ENCODE measurements at places on chromosomes 3 and 15.

DNA sequence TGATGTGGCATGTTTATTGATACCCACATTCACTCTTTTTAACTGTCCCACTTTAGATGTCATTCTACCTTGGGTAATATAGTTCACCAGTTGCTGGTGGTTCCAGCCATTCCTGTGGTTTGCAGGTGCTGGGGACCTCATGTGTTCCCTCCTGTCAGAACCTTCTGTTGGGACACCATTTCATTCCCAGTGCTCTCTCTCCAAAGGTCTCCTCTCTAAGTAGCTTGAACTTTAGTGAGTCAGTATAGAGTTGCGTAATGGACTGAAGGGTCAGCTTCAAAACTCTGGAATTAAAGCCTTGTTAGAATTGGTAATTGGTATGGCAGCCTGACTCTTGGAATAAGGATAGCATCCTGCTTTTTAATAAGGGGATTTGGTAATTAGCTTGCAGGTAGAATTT lies 108.5 kb downstream of the PLCL2 start:
- no peak for DNase-seq

GRCh38 chr3:25532431-25533162 lies 104.5 kb downstream of the RARB start:
- DNase-seq, result peak; percentile 46

DNA sequence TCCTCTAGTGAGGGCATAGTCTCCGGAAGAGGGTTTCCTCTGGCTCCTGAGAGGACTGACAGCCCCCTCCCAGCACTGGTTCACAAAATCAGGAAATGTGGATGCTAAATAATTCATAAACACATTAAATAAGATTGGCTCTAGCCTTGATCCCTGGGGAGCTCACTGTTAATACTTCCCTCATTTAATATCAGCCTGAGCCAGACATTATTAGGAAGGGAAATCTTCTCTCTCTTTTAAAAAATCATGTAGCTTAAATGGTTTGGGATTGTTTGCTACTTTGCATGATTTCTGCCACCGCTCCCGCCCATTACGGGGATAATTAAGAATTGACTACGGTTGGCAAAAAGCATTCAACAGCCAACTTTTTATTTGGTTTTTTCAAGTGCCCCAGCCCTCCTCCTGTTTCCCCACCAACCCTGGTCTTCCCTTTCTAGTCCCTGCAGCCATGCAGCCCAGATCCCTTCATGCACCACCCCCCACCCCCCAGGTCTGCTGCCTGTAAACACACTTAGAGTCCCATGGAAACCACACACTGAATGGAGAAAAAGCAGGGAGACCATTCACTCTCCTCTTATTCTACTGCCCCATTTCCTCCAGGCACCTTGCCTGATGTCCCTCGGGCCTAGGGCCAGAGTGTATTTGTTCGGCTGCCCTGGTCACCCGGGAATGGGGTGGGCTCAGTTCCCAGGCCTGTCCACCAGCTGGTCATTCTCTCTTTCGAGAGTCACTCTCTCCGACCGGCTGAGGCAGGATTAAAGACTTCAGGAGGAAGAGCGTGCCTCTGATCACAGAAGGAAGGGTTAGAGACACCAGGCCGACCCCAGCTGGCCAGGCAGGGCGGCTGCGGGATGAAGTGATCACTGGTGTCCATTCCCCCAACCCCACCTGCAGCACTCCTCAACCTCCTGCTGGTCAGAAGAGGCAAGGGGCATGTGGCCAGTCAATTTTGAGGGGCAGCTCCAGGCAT lies 45.1 kb downstream of the SEMA5B start:
- DNase-seq, result no peak

- DNase-seq, result no peak
These were observed 119.6 kb downstream of the MOBP start for GRCh38 chr3:39587113-39587512.

- peak; percentile 42 for DNase-seq
These were observed 5.2 kb downstream of the OCA2 start for GRCh38 chr15:28093752-28094535.

GRCh38 chr3:45547764-45548680 lies 46.5 kb upstream of the LIMD1 start:
- no peak for DNase-seq

DNA sequence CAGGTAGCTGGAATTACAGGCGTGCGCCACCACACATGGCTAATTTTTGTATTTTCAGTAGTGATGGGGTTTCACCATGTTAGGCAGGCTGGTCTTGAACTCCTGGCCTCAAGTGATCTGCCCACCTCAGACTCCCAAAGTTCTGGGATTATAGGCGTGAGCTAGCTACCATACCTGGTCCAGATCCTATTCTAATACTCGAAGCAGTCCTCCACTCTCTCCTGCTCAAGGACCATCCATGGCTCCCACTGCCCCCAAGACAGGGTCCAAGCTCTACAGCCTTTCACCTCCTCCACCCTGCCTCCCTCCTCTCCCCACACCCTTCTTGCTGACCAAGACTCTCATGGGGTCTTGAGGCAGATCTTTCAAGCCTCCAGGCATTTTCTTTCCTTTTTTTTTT lies 12.6 kb upstream of the GRIP2 start:
- no peak for DNase-seq

- DNase-seq, result no peak
These were observed 204.9 kb downstream of the TNIK start for GRCh38 chr3:171255236-171255806.

- DNase-seq, result no peak
These were observed 569.2 kb downstream of the UNC13C start for GRCh38 chr15:54547491-54547890.

DNA sequence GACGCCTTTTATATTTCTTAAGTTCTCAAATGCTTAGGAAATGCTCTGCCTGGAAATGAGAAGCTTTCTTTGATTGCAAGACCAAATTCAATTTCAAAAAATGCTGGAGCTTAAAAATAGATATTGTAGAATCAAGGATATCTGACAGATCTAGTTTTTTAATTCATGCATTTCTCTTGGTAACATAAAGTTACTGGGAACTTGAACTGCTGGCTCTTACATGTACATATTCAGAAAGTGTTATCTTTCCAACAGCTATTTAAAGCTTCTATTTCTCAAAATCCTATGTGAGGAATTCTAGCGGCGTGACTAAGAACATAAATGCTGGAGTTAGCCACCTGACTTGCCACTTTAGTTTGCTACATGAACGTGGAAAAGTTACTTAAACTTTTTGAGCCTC lies 109.3 kb downstream of the C3orf38 start:
- no peak for DNase-seq

DNA sequence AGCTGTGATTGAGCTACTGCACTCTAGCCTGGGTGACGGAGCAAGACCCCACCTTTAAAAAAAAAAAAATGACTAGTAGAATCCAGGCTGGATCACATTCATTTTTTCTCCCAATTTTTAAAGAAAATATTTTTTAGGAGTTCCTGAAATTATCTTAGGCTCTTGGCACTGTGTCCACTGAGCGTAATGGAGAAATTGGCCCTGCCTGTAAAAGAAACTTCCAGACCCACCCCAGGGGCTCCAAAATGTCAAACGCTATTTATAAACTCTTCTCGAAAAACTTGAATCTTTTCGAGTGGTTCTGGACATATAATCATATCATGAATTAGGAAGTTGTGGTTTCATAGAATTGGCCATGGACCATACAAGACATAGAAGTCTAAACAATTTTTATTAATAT lies 300.2 kb upstream of the RGMA start:
- no peak for DNase-seq

DNA sequence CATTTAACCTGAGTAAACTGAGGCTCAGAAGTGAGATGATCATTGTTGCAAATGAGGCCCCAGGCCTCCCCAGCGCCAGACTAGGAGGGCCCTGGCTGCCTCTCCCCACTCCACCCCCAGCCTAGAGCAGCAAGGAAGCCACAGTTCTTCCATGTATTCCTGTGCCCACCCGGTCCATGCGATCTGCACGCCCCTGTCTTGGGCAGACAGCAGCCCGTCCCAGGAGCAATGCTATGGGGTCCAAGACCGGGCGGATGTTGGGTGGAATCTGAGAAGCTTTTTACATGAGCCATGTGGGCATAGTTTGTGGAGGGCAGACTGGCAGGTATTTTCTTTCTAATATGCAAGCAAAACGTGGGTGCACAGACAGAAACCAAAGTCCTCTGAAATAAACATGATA lies 15.1 kb downstream of the SH2D7 start:
- DNase-seq, result no peak

DNA sequence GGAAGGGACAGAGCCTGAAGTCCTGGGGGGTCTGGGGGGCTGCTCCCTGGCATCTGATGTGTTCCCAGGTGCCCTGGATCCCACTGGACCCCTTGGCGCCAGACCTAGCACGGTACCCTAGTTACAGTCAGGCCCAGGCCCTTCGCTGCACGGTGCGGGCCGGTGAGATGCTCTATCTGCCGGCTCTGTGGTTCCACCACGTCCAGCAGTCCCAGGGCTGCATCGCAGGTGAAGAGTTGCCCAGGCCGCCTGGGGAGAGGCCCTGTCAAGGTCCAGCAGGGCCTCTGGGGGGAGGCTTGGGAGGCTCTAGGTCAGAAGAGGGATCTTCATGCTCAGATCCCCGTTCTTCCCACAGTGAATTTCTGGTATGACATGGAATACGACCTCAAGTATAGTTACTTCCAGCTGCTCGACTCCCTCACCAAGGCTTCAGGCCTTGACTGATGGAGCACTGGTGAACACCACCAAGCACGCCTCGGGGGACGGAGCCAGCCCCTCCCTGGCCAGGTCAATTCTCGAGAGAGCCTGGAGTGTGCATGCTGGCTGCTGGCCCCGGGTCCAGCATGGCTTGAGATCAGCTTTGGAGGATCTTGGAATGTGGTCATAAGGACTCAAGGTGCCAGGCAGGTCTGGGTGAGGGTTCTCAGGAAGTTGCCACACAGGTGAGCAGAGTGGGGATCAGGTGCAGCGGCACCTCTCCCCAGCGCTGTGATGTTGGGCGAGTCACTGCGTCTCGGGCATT lies 1.8 kb upstream of the PLA2G4B start:
- no peak for DNase-seq

Measured in iPS-NIHi11 (cell line).